Activated CD8-positive, alpha-beta T cell treated with anti-CD3 and anti-CD28 coated beads, Interleukin-2, amount 10 ng/mL, durations not matched to agents 7 days and 5 days (primary cell): ENCODE measurements at places on chromosomes 6 and 20. TPM values are rescaled to one million over a fixed set of nuclear protein-coding genes. Genes with fewer than 3 reads are reported as not detected.

- no peak for DNase-seq
These were observed 48.7 kb upstream of the ARMH2 start for GRCh38 chr6:24847402-24847801.

TCP11 gene
- not detected for total RNA-seq

GRCh38 chr6:138205437-138206094 lies 12.7 kb downstream of the PBOV1 start:
- no peak for DNase-seq

GRCh38 chr20:40651151-40651550 lies 37.9 kb downstream of the MAFB start:
- DNase-seq, result no peak

DNA sequence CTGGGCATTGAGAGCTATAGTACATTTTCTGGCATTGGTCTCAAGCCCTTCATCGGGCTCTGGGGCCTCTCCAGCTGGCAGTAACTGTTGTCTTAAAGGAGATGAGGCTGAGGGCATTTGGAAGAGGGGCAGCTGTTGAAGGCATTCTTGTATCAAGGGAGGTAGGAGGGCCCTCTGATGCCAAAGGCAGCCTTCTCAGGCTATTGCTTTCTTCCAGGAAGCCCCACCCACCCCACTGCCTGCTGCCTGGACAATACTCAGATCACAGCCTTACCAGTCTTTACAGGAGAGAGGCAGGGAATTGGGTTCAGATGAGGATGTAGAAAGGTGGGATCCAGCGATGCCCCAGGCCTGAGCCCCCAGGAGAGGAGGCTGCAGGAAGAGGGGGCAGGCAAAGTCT lies 46.0 kb downstream of the CPXM1 start:
- no peak for DNase-seq

PKHD1 gene
- not detected for total RNA-seq
